ENCODE measurements at places on chromosomes 3 and 15.
A peak's percentile ranks its signal among the peaks of the same experiment; 100 is the strongest.

- DNase-seq: no peak
Measured at GRCh38 chr15:27260523-27260922, 289.5 kb downstream of the GABRG3 start.

DNA sequence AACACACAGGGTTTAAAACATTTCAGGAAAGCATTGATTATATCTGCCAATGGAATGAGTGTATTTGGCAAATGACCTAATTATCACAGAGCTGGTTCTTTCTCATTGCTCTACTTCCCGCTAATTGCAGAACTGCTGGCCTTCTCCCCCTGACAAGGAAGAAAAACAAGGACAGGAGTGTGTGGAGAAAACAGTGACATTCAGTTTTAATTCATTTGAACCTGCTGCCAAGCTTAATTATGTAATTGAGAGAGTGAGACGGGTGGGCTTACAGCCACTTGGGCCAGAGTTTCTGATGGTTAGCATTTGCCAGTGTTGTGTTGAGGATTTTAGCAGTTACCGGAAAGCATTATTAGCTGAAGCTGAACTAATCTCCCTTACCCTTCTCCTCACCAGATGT is 301.4 kb downstream of the RBMS3 start:
- DNase-seq: no peak

- DNase-seq: peak; percentile 15
Measured at GRCh38 chr15:75620058-75620820, 5.3 kb downstream of the SNUPN start.

DNA sequence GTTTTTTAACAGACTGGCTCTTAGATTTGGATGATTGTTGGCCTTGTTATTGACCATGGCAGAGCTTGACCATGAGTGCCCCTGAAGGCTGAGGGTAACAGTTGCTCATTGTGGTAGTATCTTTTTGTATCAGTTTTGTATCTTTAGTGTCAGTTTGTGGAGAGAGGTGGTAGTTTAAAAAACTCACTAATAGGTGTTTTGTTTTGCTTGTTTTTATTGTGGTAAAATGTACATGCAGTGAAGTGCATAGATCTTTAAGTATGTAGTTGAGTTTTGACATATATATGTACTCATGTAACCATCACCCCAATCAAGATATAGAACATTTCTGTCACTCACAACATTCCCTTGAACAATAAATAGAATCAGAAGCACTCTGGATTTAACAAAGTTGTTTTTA is 9.8 kb downstream of the GMPS start:
- no peak for DNase-seq

GRCh38 chr3:98900265-98901118 is 1.0 kb downstream of the DCBLD2 start:
- DNase-seq: no peak

- DNase-seq: no peak
Measured at GRCh38 chr3:171054921-171055320, 28.4 kb upstream of the SLC2A2 start.

DNA sequence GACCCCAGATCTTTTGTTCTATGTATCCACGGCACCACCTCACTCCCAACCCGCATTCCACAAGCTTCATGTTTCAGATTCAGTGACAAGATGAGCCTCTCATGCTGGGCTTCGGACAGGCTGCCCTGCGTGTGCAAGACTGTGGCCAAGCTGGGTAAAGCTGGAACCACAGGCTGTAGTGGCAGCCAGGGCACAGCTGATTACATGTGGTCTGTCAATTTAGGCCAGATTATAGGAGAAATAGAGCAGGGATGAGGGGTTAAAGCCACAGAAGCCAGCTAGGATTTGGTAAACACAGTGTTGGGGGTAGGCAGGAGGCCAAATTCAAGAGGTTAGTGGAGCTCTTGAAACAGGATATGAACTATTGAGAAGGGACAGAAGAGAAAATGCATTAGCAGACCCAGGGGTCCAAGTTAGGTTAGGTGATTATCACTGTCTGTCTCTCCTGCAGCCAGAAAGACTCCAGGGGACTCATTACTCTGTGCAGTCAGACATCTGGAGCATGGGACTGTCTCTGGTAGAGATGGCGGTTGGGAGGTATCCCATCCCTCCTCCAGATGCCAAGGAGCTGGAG is 12.9 kb downstream of the SNAPC5 start:
- no peak for DNase-seq

- DNase-seq: no peak
Measured at GRCh38 chr3:78545827-78546226, 1222.0 kb downstream of the ROBO1 start.

GRCh38 chr3:159169828-159170227 is 368.0 kb downstream of the MFSD1 start:
- peak; percentile 49 for DNase-seq

DNA sequence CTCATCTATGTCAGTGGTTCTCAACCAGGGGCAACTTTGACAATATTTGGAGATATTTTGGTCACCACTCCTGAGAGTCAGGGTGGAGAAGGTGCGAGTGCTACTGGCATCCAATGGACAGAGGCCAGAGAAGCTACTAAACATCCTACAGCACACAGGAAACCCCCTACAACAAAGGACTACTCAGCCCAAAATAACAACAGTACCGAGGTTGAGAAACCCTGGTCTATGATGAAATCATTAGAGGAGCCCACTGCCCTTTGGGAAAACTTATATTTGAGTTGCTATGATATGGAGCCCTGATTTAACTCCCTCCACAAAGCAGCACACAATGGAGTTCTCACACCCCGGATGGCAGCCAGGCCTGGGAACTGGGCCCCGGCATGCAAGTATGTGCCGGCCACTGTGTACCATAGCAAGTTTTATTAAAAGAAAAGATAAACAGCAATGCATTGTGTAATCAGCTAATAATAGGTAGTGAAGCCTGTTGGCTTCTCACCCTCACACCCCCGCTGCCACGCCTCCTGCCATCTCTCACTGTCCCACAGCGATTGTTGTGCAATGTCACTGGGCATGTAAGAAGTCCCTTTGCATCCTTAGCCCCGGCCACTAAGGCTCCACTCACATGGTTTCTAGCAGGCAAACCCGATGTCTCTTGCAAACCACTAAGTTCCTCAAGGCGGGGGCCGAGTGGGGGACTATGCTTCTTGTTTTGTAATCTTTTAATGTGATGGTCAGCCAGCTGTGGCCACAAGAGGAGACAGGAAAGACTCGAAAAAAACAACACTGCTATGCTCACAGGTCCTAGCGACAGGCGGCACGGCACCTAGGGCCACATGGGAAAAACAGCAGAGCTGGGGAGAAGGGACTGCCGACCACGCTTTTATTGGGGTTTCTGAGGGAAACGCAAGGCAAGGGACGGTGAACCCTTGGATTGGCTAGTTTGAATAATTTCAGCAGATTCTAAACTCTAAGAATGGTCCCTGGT is 110.0 kb downstream of the AQP9 start:
- no peak for DNase-seq
